ENCODE measurements at places on chromosomes 12 and 14.

DNA sequence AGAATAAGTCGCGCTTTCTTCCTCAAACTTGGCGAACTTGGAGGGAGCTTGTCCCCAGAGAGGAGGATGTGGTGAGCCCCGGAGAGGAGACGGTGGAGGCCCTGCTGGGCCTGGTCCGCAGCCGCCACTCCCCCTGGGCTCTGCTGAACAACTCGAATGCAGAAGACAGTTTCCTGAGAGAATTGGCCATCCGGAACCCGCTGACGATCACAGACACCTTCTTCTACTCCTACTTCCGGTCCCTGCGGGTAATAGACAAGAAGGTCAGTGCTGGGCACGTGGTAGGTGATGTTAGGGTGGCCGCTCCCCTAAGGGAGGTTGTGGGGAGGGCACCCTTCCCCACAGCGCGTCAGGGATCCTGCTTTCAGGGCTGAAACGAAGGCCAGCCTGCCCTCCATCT, 1.6 kb downstream of the LRRC43 start:
- DNase-seq = no peak

DNA sequence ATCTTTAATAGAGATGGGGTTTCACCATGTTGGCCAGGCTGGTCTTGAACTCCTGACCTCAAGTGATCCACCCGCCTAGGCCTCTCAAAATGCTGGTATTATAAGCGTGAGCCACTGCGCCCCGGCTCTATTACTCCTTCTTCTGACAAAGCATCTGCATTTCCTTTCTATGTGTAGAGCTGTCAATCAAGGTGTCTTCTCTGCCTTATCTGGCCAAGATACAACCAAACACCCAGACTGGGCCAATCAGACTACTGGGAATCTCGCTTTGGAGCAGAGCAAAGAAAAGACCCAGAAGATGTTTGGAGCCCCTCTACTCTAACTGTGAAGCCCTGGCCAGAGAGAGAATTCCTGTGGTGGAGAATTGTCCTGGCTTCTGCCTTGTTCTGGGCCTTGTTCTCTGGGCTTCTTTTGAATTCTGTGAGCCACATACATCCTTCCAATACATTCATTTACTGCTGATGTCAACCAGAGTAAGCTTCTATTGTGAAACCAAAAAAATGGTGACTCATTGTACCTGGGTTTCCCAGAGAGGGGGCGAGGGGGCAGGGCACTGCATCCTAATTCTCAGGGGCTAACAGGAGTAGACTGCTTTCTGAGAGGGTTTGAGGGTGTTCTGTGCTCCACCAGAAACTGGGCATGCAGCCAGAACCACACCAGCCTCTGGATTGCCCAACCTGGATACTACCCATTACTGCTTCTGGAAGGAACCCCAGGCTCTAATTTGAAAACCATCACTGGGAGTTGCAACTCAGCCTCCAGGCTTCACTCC, 18.8 kb upstream of the FLVCR2 start:
- no peak for DNase-seq

DNA sequence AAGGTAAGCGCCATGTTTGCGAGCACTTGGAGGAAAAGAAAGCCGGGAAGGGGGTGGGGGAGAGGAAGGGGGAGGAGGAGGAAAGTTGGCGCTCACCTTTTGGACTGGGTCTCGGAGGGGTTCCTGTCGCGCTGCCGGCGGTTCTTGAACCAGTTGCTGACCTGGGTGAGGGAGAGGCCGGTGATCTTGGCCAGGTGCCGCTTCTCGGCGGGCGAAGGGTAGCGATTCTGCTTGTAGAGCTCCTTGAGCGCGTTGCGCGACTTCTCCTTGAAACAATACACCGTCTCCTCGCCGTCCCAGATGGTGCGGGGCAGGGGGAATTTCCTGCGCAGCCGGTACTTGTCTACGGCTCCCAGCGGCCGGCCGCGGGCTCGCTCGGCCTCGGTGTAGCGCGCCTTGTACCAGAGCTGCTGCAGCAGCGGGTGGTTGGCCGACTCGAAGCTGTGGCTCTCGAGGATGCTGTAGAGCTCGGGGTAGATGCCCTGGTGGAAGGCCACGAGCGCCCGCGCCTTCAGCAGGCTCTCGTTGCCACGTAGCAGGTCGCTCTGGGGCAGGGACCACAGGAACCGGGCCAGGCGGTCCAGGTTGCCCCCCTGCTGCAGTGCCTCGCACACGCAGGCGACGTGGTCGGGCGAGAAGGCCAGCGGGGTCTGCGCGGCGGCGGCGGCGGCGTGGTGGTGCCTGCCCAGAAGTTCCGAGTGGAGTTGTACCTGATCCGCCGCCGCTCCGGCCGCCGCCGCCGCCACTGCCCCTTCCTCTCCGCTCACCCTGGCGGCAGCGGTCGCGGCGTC, 840 bp downstream of the SIX4 start:
- DNase-seq = no peak

GRCh38 chr14:85934886-85935254, 404.9 kb downstream of the FLRT2 start:
- DNase-seq = no peak

- DNase-seq = no peak
Observed at GRCh38 chr14:34668111-34668510, 38.2 kb upstream of the SNX6 start.

GRCh38 chr14:77248666-77249065, 22.3 kb downstream of the NGB start:
- DNase-seq = no peak

- no peak for DNase-seq
Observed at GRCh38 chr12:108717243-108717642, 14.1 kb downstream of the CORO1C start.

GRCh38 chr12:58131986-58132755, 190.8 kb downstream of the ATP23 start:
- DNase-seq = no peak

- DNase-seq = no peak
Observed at GRCh38 chr12:1046727-1047126, 55.7 kb downstream of the ERC1 start.

- no peak for DNase-seq
Observed at GRCh38 chr14:33019346-33019745, 80.7 kb downstream of the NPAS3 start.

DNA sequence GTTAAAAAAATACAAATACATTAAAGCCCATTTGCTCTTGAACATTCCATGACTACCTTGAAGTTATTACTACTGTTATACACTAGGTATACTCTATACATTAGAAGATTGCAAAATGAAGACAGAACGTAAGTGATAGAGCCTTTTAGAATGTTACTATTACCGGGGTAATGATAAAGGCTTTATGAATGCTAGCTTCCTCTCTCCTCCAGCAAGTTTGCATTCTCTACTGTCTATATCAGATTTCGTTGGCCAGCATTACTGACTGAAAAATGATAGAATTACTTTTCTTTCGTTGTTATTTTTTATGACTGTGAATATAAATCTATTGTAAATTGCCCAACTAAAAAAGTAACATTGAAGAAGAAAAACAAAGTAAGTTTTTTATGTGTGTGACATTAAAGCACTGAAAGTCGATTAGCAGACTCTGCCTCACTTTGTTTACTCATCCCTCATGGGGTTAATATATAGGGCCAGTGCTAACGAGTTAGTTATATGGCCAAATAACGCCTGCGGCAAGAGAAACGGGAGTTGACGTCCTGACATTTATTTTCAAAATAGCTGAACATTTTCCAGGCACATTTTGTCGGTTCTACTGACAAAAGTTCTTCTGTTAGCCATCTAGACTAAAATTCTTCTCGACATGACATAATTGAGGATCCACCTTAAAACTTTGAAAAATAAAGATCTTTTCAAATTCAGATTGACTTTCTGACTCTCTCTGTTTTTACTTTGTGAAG, 163.8 kb upstream of the KITLG start:
- DNase-seq = no peak

GRCh38 chr12:84336231-84336630, 576.4 kb downstream of the SLC6A15 start:
- DNase-seq = no peak
